Fibroblast of pulmonary artery (primary cell): ENCODE measurements at places on chromosomes 4 and X.

DNA sequence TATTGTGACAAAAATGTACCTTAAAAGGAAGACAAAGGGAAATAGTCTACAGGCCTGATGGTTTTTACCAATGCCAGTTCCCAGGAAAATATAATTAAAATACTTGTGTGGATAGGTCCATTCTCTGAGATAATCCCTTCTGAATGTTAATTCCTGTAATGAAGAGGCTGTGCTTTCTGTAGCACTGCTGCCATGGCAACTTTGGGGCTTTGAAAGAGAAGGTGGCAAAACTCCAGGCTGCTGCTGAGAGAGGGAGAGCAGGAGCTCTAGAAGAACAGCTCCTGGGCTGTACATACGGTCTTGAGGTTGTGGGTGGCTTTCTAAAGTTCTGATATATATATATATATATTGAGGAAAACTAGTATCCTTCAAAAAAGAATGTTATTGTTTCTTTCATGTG is 125.4 kb downstream of the PDLIM5 start:
- peak; percentile 76 for DNase-seq

DNA sequence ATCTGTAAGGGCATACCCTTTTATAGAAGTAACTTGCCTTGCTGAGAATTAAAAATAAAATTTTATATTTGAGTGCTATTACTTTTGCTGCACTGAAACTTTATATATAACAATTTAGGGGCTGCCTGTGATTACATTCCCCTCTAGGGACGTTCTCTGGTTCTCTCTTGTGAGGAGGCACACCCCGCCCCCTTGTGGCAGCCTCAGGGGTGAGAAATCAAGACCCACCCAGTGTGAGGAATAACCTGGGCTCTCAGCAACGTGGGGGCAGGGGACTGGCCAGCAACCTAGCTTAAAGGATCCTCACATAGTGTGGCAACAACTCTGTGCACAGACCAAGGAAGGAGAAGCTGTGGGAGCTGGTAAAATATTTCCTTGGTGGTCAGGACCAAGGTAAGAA is 43.7 kb downstream of the MAGEA9 start:
- peak; percentile 8 for DNase-seq

DNA sequence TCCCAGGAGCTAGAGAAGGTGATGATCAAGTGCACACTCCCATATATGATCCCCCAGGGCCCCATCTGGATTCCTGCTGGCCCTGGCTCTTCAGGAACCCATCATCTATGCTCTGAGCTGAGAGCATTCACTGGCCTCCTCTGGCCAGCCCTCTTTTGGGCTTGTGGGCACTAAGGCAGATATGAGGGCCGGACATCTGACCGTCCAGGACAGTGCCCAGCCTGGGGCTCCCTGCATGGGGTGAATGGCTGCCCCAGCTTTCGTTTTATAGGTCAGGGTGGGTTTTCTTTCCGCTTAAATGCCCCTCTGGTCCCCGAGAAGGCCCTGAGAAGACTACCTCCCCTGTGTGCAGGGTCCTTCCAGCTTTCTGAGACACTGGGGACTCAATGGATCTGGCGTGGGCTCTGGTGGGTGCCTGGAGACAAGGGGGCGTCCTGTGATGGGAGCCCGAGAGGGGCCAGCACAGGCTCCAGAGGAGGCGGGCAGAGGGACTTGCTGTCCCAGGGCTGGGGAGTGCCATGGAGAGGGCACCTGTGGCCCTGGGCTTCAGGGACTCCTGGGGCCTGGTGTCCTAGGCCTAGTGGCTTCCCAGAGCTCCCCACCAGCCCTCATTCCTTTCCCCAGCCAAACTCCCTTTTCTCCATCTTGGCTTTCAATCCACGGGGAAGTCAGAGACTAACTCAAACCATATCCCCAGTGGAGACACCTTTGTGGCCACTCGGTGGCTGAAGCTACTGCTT is 39.5 kb upstream of the GRPEL1 start:
- no peak for DNase-seq

GRCh38 chr4:37758226-37758625 is 68.3 kb upstream of the PGM2 start:
- DNase-seq = peak; percentile 98

DNA sequence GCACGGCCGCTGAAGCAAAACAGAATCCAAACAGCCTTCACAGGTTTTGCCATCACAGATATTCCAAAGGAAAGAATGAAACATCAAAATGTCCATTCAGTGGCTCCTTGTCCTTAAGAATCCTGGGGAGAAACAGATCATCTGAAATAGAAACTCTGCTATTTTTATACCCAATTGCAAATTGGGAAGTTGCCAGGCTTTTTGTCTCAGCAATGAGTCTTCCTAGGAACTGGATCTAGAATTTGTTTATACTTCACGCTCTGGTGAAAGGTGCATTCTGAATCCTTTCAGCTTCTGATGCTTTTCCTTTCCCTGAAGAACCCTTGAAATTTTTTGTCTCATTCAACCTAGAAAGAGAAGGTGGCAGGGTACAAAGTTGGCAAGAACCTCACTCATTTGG is 218.9 kb downstream of the FBXW7 start:
- peak; percentile 8 for DNase-seq

DNA sequence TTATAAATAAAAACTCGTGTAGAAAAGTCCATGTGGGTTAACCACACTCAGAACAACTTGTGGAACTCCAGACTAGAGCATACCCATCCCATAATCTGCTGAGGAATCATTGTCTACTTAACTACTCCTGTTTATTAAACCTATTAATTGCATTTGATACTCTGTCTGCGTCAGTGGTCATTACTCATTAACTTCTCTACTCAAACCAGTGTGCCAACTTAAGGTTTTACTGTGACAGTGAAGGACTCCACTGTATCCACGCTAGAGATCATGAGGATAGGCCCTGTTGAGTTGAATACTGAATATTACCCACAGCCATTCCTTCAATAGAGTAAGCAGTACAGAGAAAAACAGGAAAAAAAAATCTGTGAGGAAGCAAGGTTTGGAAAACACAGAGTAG is 17.3 kb downstream of the HPGD start:
- no peak for DNase-seq

DNA sequence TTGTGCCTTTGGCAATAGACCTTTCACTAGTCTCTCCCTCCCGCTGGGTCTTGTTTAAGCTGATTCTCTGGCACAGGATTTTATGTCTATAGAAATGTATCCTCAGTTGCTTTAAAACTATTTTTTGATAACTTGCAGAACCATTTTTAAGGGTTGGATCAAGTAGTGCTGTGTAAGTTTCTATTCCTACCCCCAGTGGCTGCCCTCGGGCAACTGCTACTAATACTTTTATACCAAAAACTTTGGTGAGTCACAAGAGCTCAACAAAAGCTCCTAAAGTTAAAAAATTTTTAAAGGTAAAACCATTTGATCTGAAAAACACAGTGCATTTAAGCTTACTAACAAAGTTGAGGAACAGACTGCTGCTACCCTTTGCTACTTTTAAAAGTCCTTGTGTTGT is 1460.6 kb upstream of the PCDH7 start:
- no peak for DNase-seq

DNA sequence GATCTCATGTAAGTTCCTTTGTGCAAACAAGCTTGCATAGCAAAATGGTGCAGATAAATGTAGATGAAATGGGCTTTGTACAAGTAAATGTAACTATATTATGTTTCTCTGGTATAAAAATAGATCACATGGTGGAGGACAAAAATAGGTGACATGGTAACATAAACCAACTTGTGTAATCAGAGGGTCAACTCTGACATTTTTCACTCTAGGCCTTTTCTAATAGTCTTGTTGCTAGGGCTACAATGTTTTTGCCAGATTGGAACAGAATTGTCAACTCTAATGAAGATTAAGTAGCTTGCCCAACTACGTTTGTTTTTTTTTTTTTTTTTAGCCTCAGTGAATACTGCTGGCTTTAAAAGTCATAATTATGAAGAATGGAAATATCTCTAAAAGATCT is 11.5 kb downstream of the MAD2L1 start:
- peak; percentile 20 for DNase-seq

DNA sequence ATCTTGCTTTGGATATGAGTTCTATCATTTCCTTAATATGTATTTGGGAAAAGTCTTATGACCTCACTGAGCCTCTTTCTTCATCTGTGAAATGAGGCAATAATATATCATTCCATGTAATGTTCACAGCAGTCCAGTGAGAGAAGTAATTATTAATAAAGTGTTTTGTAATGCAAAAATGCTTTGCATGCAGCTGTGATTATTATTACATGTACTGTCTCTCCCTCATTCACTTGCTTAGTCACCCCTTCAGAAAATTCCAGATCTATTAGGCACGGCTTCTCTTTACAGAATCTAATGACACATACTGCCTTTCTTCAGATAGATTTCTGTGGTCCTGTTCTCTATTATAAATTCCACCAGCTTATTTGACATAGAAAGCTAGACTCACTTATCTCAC is 53.5 kb upstream of the FGF13 start:
- DNase-seq = no peak

DNA sequence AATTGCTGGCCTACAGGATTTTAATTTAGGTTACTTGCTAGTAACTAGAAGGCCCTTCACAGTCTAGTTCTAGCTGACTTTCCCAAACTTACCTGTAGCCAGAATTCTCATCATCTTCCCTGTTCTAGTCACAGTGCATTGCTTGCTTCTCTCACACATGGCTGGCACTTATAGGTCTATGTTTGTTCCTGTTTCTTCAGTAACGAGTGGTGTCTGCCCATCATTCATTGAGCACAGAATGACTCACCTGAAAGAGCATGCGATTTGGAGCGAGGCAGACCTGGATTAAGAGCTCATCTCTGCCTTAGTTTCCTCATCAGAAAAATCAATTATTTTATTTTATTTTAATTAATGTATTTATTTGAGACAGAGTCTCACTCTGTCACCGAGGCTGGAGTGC is 201.7 kb upstream of the ANK2 start:
- no peak for DNase-seq

DNA sequence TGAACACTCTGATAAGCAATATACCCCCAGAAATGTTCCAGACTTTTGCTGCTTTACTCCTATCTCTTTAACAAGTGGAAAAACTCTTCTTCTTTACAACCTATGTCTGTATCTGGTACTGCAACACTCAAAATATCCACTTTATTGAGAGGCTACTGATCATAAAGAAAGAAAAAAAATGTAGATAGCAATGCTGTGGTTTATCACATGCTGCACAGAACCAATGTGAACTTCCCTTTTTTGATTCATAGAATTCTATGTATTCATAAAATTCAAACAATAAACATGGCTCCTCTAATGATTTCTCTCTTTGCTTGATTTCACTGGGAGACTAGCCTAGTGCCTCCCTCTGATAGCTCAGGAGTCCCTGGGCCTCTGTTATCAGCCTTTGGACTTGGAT is 223.5 kb downstream of the ZNF674 start:
- DNase-seq = no peak
